Mononuclear cell (primary cell): ENCODE measurements at places on chromosomes 2 and 18. TPM values are rescaled to one million over a fixed set of nuclear protein-coding genes. Genes with fewer than 3 reads are reported as not detected.

MAT2A gene
- total RNA-seq, result 67.0 TPM

BMP10 gene
- total RNA-seq, result not detected

KIAA2012 gene
- not detected for total RNA-seq

B3GNT7 gene
- 6.5 TPM for total RNA-seq

RUFY4 gene
- 1.0 TPM for total RNA-seq

PROKR1 gene
- under 0.01 TPM for total RNA-seq

RND3 gene
- total RNA-seq, result 0.42 TPM

LOXL3 gene
- total RNA-seq, result 3.9 TPM

IL18RAP gene
- 33.5 TPM for total RNA-seq

ACADL gene
- total RNA-seq, result not detected

PSTPIP2 gene
- 27.9 TPM for total RNA-seq

ANXA4 gene
- total RNA-seq, result 6.0 TPM

FN1 gene
- 4.6 TPM for total RNA-seq

ALK gene
- not detected for total RNA-seq

SLC5A7 gene
- total RNA-seq, result under 0.01 TPM

AQP12B gene
- not detected for total RNA-seq

KRCC1 gene
- 3.5 TPM for total RNA-seq

SLC23A3 gene
- total RNA-seq, result 0.31 TPM

LYG1 gene
- total RNA-seq, result 0.52 TPM

DUSP19 gene
- total RNA-seq, result 0.42 TPM

RRM2 gene
- 5.5 TPM for total RNA-seq

LYPD6B gene
- total RNA-seq, result not detected

D2HGDH gene
- total RNA-seq, result 7.7 TPM

DAW1 gene
- total RNA-seq, result not detected

SNORC gene
- total RNA-seq, result under 0.01 TPM

FSIP2 gene
- total RNA-seq, result 0.10 TPM

APCDD1 gene
- total RNA-seq, result under 0.01 TPM

MRO gene
- under 0.01 TPM for total RNA-seq

EXOC6B gene
- 9.0 TPM for total RNA-seq

RGPD3 gene
- 1.5 TPM for total RNA-seq

IL18R1 gene
- total RNA-seq, result 6.5 TPM

ARPC2 gene
- total RNA-seq, result 551 TPM

CIDEA gene
- total RNA-seq, result not detected

UGT1A3 gene
- total RNA-seq, result not detected

ZEB2 gene
- total RNA-seq, result 511 TPM

RASGRP3 gene
- total RNA-seq, result 31.5 TPM

XDH gene
- total RNA-seq, result not detected

CNRIP1 gene
- total RNA-seq, result not detected

HNRNPA3 gene
- total RNA-seq, result 108 TPM

ACTG2 gene
- 0.10 TPM for total RNA-seq

RELCH gene
- 53.3 TPM for total RNA-seq

CAPG gene
- 107 TPM for total RNA-seq

STEAP3 gene
- total RNA-seq, result 1.5 TPM

NDC80 gene
- total RNA-seq, result 8.6 TPM

TMEM37 gene
- not detected for total RNA-seq

KCTD18 gene
- 23.5 TPM for total RNA-seq

EDAR gene
- total RNA-seq, result 2.5 TPM

CCL20 gene
- total RNA-seq, result 130 TPM

SGO2 gene
- 2.1 TPM for total RNA-seq

C1GALT1C1L gene
- total RNA-seq, result not detected

WDFY1 gene
- 103 TPM for total RNA-seq

AMER3 gene
- total RNA-seq, result not detected

TMEM178A gene
- total RNA-seq, result not detected
